ENCODE measurements at places on chromosomes 11 and 22. TPM values are rescaled to one million over a fixed set of nuclear protein-coding genes. Genes with fewer than 3 reads are reported as not detected.

The CCDC188 gene
- total RNA-seq: 0.17 TPM

The OR56B4 gene
- total RNA-seq: not detected

The CD82 gene
- 16.5 TPM for total RNA-seq

The ACR gene
- total RNA-seq: not detected

The NNMT gene
- total RNA-seq: 1,634 TPM

The OR5B17 gene
- not detected for total RNA-seq

The GLB1L3 gene
- not detected for total RNA-seq

The GGTLC3 gene
- total RNA-seq: not detected

The MMP13 gene
- total RNA-seq: not detected

The OR6T1 gene
- total RNA-seq: not detected

The FOLR2 gene
- not detected for total RNA-seq

The AMOTL1 gene
- 25.3 TPM for total RNA-seq

The POU2F3 gene
- not detected for total RNA-seq

The DNAJB7 gene
- total RNA-seq: not detected

The BRSK2 gene
- total RNA-seq: 0.09 TPM

The OR5D18 gene
- not detected for total RNA-seq
